Activated T-helper 1 cell treated with anti-CD3 and anti-CD28 coated beads, Interleukin-2, amount 50 U/mL, for 16 hours (primary cell): ENCODE measurements at places on chromosomes 1 and 21.
A peak's percentile ranks its signal among the peaks of the same experiment; 100 is the strongest.

- peak; percentile 58 for DNase-seq
Measured at GRCh38 chr1:41573785-41574713, 89.6 kb upstream of the EDN2 start.

DNA sequence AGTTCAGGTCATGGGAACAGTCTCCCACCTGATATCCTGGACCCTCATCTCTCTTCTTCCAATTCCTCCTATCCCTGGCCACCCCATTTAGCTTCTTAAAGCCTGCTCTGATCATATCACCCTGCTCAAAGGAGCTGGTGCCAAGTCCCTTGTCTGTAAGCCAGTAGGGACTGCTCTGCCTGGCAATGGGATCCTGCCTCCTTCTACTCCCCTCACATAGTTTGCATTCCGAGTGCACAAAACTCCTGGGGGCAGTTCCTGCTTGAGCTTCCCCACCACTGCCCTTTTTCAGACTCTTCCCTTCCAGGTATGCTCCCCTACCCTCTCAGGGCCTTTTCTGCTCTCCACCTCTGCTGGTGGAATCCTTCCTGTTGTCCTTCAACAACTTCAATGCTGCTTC is 48.1 kb downstream of the NGF start:
- DNase-seq: no peak

GRCh38 chr1:198465201-198466144 is 75.0 kb downstream of the ATP6V1G3 start:
- no peak for DNase-seq

- no peak for DNase-seq
Measured at GRCh38 chr1:66648901-66649595, 103.2 kb upstream of the DYNLT5 start.

DNA sequence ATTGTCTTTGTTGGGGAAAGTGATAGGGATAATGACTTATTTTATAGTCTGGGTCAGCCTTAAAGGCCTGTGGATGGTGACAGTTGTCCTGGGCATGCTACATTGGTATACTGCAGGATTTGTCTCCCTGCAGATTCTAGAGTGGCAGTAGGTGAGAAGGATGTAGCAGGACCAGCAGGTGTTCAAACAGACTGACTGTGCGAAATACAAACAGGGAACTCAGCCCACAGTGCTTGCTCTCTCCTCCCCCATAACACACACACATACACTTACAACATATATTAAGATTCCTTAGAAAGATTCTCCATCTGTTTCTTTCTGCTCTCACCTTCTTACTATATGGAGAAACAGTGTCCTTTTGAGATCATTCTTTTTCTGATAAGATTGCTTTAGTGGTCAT is 6.9 kb downstream of the PDE4B start:
- DNase-seq: no peak

GRCh38 chr1:206836111-206836510 is 29.3 kb upstream of the IL20 start:
- DNase-seq: no peak

DNA sequence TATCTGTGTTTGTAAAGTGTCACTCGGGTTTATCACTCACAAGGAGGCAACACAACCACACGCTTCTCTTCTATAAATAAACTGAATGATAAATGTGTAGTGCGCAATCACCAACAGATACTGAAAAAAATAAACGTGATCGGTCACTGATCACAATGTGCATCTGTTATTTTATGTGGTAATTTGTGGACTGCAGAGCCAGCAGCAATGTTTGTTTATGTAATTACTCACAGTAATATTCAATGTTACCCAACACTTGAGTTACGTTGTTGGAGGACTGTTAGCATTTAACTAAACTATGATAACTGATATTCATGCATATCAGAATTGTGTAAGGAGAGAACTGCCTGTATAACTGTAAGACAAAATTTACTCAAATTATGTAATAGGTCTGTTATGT is 129.6 kb downstream of the USH2A start:
- no peak for DNase-seq

DNA sequence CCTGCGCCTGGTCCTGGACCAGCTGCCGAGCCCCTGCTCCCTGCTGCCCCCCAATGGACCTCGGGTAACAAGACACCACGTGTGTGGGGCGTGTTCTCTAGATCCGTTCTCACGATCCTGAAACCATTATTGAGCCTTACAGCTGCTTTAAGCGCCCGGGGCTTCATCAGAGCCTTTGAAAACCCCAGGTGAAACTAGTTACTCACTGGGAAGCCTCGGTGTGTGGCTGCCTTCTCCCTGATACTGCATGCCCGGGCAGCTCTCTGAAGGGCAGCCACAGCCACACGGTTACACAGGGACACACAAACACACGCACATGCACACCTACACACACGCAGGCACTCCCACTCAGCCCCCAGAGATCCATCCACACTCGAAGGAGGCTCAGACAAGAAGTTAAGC is 5.3 kb downstream of the HES2 start:
- peak; percentile 15 for DNase-seq

DNA sequence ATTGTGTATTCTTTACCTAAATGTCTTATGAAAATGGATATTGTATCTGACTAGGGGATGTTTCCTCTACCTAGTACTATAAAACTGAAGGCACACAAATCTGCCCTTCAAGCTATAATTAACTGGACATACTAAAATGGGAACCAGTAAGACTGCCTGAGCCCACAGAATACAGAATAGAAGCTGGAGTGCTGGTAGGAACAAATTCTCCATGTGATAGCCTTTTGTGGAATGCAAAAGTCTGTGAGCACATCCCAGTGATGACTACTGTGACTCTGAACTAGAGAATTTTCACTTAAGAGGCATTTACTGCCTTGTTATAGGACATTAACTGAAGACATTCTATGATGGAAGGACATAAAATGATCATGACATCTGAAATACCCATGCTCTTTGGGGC is 30.3 kb downstream of the KIFAP3 start:
- DNase-seq: no peak

DNA sequence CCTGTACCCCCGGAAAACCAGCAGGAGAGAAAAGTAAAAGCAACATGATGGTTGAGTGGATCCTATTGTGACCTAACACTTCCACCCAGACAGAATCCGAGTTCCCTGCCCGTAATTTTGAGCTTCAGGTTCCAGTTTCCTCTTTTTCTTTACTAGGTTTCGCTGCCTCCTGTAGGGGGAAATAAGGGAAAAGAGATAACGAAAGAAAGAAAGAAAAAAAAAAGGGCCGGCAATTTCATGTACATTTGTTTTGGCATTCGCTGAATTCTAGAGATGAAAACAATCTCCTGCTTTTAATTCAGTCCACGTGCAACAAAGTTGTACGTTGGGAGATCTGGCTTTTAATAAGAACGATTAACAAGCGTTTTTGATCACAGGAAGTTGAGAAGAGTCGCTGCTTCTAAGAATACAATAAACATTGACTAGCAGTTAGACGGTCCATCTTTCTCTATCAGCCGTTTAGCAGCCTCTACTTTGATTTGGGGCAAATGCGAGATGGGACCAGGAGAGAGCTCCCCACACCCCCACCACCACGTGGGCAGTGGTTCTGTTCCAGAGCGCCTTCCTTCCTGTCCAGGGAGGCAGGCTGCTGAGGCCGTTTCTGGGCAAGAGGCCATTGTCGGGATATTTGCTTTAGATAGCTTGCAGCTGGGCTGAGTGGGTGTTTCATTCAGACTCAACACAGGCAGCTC is 155.9 kb upstream of the RUNX1 start:
- no peak for DNase-seq

DNA sequence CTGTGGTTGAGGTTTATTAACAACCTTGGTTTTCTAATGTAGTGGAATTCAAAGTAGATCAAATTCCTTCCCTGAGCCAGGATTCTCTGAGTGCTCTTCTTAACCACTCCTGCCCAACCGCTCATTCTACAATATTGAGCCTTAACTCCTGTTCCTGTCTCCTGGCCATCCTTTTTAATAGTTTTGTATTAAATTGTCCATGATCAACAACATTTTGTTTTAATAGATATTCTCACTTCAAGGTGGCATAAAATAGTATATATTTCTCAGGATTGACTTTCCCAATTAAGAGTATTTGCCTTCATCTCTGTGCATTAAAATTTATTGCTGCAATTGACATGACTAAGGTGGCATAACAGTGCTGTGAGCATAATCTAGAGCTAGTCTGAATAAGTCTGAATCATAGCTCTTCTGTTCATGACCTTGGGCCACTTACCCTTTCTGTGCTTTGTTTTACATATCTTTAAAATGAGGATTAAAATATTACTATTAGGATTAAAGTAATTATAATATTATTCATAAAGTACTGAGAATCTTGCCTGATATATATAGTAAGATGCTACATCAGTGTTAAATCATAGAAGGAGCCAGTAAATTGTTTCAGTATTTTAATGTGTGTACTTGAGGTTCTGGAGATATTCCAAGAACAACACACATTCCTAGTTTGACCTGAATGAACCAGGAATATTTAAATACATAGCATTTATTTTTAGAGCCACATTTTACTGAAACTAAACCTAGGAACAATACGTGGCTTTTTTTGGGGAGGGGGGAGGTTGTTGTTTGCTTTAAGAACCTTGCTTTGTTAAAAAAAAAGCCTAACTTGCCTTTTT is 76.4 kb downstream of the ADGRL2 start:
- DNase-seq: no peak

- DNase-seq: no peak
Measured at GRCh38 chr1:156682166-156682890, 5.1 kb upstream of the NES start.

GRCh38 chr1:225532240-225532944 is 104.6 kb upstream of the LBR start:
- DNase-seq: no peak

DNA sequence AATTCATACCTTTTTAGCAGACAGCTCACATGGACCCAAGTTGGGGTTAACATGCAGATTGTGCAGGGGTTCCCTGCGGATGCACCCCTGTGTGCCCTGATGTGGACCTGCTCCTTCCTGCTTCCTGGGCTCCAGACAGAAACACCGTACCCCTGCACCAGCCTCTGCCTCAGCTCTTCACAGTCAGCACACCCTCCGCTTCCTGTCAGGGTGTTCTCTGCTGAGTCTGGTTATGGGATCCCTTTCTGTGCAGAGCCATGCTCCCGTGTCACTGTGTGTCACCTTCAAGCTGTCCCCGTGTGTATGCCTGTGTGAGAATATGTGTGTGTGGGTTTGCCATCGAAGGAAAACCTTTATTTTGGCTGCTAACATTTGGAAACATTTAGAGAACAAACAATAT is 48.7 kb upstream of the KCNJ15 start:
- DNase-seq: no peak

DNA sequence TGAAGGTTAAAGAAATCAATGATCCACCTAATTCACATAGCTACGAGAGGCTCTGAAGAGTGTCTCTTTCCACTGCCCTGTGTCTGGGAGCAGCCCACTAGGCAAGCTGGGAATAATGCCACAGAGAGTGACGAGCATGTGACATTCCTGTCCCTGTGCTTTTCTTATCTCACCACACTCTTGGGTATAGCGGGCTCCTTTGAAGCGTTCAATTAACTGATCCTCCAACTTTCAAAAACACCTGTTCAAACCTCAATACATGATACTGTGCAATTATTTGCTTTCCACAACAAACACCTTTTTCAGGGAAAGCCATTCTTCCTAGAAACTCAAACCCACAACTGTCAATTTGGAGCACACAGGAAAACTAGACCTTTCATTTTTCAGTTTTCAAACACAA is 43.4 kb downstream of the PLPP3 start:
- no peak for DNase-seq
